ENCODE measurements at places on chromosomes 5 and 9. TPM values are rescaled to one million over a fixed set of nuclear protein-coding genes. Genes with fewer than 3 reads are reported as not detected.

SPINK13 gene
- total RNA-seq, result not detected

PTGES gene
- total RNA-seq, result 0.09 TPM

SUSD3 gene
- total RNA-seq, result 0.09 TPM

INSL4 gene
- total RNA-seq, result not detected

TAS2R1 gene
- not detected for total RNA-seq

ZDHHC21 gene
- 21.5 TPM for total RNA-seq

SVEP1 gene
- 0.66 TPM for total RNA-seq

MOB3B gene
- total RNA-seq, result under 0.01 TPM
